Stimulated activated CD4-positive, alpha-beta T cell treated with anti-CD3 and anti-CD28 coated beads, Interleukin-1b, Interleukin-23, amount 100 ng/mL, for 1 hour (primary cell): ENCODE measurements at places on chromosomes 13 and 19.

DNA sequence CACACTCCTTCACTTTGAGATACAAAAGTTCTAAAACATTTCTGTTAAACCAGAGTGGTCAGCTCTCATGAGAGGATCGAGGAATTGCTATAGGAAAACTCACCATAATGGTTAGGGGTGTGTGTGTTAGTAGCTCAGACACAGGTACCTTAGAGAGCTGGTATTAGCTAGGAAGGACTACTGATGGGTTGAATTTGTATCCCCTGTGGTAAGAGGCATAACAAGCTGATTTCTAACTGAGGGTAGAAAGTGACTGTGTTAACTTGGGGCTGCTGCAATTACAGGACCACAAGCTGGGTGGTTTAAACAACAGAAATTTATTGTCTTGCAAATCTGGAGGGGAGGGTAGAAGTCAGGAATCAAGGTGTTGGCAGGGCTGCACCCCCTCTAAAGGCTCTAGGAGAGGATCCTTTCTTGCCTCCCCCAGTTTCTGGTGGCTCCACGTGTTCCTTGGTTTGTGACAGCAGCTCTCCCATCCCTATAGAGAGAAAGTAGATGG lies 17.4 kb downstream of the LEUTX start:
- no peak for DNase-seq

DNA sequence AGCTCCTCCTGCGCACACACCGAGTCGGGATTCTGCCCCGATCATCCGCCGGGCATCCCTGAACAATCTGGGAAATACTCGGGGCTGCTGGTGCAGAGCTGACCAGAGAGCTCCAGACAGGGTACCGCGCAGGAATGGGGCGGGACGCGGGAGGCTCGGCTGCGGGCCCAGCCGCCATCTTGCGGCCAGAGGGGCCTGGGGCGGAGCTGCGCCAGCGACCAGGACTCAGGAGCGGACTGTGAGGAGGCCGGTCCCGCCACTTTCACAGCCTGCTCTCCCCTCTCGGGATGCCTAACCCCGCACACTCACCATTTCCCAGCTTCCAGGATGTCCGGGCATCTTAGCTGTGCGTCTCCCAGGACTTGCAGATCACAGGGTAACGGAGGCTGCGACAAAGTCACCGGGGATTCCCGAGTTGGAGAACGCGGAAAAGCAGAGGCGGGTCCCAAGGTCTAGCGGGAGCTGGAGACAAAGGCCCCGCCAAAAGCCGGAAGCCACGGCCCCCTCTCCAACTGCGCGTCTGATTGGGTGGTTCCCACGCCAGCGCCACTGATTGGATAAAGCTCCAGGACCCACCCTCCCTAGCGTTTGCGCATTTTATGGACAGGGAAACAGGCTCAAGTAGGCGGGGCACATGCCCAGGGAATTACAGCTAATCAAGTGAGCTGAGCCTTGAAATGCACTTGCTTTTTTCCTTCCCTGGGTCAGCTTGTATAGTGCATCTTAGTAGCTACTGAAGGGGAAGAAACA lies 15.8 kb upstream of the ZNF43 start:
- peak; percentile 67 for DNase-seq

GRCh38 chr19:57560049-57560491 lies 407 bp upstream of the ZNF550 start:
- no peak for DNase-seq

GRCh38 chr19:52622261-52622660 lies 15.9 kb downstream of the ZNF83 start:
- no peak for DNase-seq

- no peak for DNase-seq
These were observed 153.4 kb downstream of the DPF1 start for GRCh38 chr19:38070573-38070972.

- no peak for DNase-seq
These were observed 185.8 kb downstream of the DCLK1 start for GRCh38 chr13:35945368-35945767.
